NCI-H446 treated with DMSO at 0.1 percent for 48 hours (cell line): ENCODE measurements at places on chromosomes 2 and 18.

- no peak for DNase-seq
Measured at GRCh38 chr2:99490623-99491461, 1.0 kb upstream of the REV1 start.

DNA sequence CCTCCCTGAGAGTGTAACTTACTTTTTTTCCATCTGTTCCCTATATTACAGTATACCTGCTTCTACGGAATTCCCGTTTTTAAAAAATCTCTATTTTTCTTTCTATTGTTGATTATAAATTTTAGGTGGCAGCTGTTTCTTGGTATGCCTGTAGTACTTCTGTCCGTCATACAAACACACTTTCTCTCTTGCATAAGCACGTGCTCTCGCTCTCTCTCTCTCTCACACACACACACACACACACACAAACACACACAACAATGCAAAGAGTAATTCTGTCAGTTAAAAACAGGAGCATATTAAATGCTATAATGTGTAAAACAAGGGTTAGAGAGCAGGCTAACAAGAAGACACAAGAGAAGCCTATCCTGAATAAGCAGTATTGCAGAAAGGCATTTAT, 140.5 kb downstream of the THADA start:
- DNase-seq, result no peak

GRCh38 chr2:58428096-58429013, 187.2 kb upstream of the FANCL start:
- DNase-seq, result peak; percentile 23

- DNase-seq, result no peak
Measured at GRCh38 chr2:69114534-69114933, 101.6 kb downstream of the ANTXR1 start.

GRCh38 chr18:39058386-39059000, 1492.9 kb upstream of the CELF4 start:
- DNase-seq, result peak; percentile 46

- no peak for DNase-seq
Measured at GRCh38 chr2:118968042-118968441, 26.0 kb downstream of the MARCO start.

- DNase-seq, result peak; percentile 1
Measured at GRCh38 chr2:229273723-229274338, 2.7 kb upstream of the PID1 start.

GRCh38 chr18:29056800-29057199, 879.9 kb upstream of the CDH2 start:
- no peak for DNase-seq

DNA sequence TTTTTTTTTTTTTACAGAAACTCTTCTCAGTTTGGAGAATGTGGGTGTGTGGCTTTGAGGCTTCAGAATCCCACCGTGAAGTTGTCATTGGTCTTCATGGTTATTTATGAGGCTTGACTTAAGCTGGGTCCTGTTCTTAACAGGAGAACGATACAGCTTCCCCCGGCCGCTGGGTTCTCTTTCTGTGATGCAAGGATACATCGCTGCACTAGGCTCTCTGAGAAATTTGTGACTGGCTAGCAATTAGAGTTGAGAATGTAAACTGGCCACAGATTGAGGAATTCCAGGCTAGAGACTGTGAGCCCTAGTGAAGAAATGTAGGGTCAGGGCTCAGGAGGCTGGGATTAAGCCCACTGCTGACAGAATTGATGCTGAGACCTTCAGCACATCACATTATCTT, 29.8 kb downstream of the MGAT5 start:
- no peak for DNase-seq

GRCh38 chr2:161488131-161488699, 72.1 kb downstream of the TBR1 start:
- DNase-seq, result no peak

- no peak for DNase-seq
Measured at GRCh38 chr18:10727477-10727876, 201.7 kb downstream of the NAPG start.

DNA sequence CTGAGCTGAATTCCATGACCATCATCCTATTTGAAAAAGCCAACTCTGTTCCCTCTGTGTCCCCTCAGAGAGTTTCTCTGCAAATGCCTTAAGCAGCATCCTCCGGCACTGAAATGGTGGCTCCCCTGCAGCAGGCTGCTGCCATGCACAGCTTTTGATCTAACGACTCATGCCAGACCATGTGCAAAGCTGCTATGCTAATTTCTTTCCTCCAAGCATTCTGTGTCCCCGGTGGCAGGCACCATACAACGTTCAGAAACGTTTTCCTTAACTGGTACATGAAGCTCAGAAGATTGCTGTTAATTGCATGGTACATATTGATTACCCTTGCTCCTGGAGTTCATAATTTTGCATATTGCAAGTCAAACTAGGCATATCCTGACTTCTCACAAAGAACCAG, 336.8 kb downstream of the RBM43 start:
- DNase-seq, result no peak

GRCh38 chr18:23209031-23209430, 73.7 kb downstream of the CABLES1 start:
- no peak for DNase-seq

DNA sequence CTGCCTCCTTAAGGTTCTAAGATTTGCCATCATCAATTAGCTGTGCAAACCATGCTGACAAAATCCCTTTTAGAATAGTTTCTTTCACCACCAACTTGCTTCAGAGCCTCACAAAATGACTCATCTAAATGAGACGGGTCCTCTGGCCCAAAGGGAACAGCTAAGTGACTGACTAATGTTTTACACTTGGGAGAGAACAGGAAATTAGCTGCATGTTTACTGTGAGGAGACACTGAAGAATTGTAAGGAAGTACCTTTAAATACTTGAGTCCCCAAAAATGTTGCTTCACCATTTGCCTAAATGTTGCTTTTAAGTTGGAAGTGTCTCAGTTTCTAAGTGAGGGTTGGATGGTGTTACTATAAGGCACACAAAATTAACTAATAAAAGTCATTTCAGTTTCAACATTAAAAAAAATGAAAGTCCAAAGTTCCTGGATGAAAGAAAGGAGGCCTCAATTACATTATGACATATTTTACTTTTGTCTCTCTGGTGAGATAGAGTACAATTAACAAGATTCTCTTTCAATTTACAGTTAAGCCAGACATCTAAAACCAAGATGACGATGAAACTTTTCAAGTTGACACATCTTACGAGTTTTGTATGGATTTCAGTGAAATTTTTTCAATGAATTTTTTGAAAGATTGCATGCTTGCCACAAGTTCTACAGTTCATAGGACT, 229.1 kb upstream of the FN1 start:
- DNase-seq, result no peak

GRCh38 chr2:82667491-82667890, 1791.6 kb downstream of the SUCLG1 start:
- DNase-seq, result no peak

GRCh38 chr2:23183733-23184132, 201.2 kb upstream of the KLHL29 start:
- DNase-seq, result no peak

GRCh38 chr2:464562-465309, 176.8 kb upstream of the ALKAL2 start:
- no peak for DNase-seq

GRCh38 chr18:66264130-66264529, 339.8 kb downstream of the CDH19 start:
- DNase-seq, result no peak

- DNase-seq, result no peak
Measured at GRCh38 chr2:6777626-6778025, 88.1 kb downstream of the CMPK2 start.

DNA sequence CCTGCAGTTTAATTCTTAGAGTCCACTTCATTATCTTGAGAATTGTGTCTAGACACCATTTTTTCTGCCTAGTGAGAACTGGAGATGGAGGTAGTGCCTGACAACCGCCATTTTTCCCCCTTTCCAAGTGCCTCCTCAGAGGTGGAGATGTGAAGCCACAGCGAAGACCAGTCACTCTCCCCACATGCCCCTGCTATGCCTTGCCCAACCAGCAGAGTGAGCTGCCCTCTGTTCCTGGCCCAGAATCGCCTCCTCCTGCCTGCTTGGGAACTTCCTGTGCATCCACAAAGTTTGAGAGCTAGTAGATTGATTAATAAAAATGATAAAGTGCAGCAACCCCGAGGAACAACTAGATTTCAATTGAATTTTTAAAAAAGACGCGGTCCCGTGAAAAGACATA, 123.3 kb downstream of the CLIP4 start:
- no peak for DNase-seq

DNA sequence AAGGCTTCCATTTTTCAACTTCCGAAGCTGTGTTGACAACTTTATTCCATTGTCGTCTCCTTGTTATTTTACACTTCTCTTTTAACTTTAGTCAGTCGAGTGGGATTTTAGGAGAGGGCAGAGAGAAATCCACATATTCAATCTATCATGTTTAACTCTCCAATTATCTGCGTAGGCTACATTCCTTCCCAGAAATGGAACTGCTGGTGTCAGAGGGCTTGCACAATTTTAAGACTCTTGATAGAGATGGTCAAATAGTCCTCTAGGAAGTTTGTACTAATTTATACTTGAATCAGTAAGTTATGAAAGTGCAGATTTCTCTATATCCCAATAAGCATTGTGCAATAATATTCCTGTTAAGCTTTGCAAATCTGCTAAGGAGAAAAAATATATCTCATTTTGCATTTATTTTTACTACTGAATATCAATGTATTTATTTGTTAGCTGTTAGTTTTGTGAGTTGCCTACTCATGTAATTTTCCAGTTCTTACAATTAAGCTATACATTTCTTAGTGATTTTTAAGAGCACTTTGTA, 95.6 kb downstream of the CYP26B1 start:
- DNase-seq, result no peak

GRCh38 chr2:196823750-196824522, 14.8 kb upstream of the C2orf66 start:
- no peak for DNase-seq

- DNase-seq, result no peak
Measured at GRCh38 chr2:231185886-231186285, 12.5 kb upstream of the ARMC9 start.

DNA sequence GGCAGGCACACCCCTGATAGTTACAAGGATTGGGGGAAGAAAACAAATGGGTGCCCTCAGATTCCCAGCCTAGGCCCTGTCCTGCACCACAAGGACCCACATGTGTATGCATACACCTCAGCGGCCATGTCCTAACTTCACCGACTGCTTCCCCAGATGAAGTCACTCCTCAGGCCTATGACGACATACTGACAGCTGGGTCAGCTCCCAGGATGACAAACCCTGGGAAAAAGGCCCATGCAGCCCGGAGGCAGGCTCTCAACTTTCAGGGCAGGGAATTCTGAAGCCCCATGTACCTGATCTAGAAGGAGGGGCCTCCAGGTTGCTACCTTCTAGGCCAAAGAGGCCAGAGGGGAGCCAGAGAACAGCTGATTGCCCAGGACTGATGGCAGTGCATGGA, 11.0 kb upstream of the PLEKHM3 start:
- no peak for DNase-seq

DNA sequence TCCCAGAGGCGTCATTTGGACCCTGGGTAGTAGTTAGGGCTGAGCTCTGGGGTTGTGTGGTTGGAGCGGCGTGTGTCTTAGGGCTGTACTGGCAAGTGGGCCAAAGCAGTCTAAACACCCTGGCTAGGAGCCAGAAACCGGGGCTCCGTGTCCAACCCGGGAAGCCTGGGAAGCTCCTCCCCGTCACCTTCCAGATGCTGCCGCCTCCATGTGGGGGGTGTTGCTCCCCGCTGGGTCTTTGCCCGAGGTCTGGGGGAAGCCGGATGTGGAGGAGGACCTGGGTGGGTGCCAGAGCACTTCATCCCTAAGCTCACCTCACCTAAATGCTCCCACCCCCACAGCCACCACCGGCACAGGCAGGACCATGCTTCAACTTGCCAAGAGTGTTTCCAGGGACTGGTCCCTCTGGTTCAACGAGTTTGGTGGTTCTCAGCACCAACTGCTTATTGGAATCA, 25.4 kb downstream of the TET3 start:
- peak; percentile 31 for DNase-seq

- no peak for DNase-seq
Measured at GRCh38 chr2:215423234-215423633, 12.6 kb downstream of the FN1 start.

GRCh38 chr2:177118636-177119035, 94.0 kb upstream of the HNRNPA3 start:
- DNase-seq, result no peak

DNA sequence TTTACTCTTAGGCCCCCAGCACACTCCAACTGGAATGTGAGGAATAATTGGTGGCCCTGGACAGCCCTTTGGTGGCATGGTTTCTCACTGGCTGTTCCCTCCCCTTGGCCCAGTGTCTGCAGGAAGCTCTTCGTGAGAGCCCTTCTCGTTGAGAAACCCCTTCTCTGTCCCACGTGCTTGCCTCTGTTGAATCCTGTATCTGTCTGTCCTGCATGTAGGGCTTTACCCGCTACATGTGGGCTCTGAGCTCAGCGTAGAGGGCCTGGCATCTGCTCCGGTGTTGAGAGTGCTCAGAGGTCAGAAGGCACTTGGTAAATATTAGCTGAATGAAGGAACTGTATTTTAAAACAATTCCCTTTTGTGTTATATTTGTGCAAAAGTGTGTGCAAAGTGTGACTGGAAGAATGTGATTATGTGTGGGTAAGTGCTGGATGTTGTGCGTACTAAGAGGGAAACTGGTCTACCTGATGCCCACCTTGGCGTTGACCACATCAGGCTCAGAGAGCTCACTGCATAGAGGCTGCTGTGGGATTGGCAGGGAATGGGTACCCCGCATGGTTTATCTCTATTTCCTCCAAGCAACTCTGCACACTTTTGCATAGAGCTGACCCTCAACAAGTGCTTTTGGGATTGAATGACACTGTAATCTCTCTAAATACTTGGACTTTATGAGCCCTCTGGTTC, 40.0 kb downstream of the RNF144A start:
- no peak for DNase-seq

GRCh38 chr2:221443645-221444044, 128.5 kb downstream of the EPHA4 start:
- DNase-seq, result no peak

GRCh38 chr2:222884805-222885424, 24.1 kb downstream of the ACSL3 start:
- peak; percentile 50 for DNase-seq

DNA sequence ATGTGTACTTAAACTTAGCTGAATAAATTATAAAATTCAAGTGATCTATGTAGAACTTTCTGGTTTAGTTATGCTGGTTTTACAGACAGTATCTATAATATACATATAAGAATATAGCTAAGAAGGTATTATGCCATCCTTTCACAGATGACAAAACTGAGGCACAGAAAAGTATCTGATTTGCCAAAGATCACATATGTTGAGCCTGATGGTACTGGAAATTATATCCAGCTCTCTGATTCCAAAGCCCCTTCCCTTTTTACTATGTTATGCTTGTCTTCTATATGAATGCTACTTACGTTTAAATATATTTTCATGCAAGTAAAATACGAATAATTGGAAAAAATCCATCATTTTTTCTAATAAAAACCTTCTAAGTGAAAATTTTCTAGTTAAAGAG, 1631.3 kb downstream of the DPP10 start:
- DNase-seq, result no peak

DNA sequence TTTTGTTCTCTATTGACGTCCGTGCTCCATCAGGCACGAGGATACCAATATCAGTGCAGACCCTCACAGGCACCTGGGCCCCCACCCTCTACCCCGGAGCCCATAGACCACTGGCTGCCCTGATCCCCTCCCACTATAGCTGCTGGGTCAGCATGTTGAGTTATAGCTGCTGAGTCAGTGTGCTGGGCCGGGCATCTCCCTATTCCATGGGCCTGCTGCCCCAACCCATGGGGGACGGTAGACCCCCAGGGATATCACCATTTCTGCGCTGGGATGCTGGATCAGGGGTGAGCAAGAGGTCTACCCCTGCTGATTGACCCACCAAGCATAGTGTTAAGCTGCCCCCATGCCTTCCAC, 100.1 kb upstream of the ST3GAL5 start:
- no peak for DNase-seq

- no peak for DNase-seq
Measured at GRCh38 chr2:127576433-127577207, 41.1 kb downstream of the MYO7B start.
